ENCODE measurements at places on chromosomes 2 and 18. TPM values are rescaled to one million over a fixed set of nuclear protein-coding genes. Genes with fewer than 3 reads are reported as not detected.

The SERPINB5 gene
- not detected for total RNA-seq

The ECEL1 gene
- not detected for total RNA-seq

The CD8A gene
- 4.8 TPM for total RNA-seq

The MAP3K19 gene
- total RNA-seq, result not detected

The SALL3 gene
- not detected for total RNA-seq

The TEX44 gene
- not detected for total RNA-seq

The TBR1 gene
- not detected for total RNA-seq

The DSC1 gene
- total RNA-seq, result not detected

The SLC11A1 gene
- total RNA-seq, result 0.25 TPM

The FNDC4 gene
- total RNA-seq, result not detected

The CNNM3 gene
- 26.6 TPM for total RNA-seq

The PKP4 gene
- 33.8 TPM for total RNA-seq

The ANKRD29 gene
- total RNA-seq, result not detected

The PPP1R1C gene
- not detected for total RNA-seq

The CD28 gene
- total RNA-seq, result 194 TPM

The CFAP65 gene
- total RNA-seq, result not detected

Measured in activated CD4-positive, alpha-beta memory T cell treated with anti-CD3 and anti-CD28 coated beads, Interleukin-2, amount 10 ng/mL, durations not matched to agents 7 days and 5 days (primary cell).